ENCODE measurements at places on chromosomes 1 and 21. TPM values are rescaled to one million over a fixed set of nuclear protein-coding genes. Genes with fewer than 3 reads are reported as not detected.
A peak's percentile ranks its signal among the peaks of the same experiment; 100 is the strongest.

DNA sequence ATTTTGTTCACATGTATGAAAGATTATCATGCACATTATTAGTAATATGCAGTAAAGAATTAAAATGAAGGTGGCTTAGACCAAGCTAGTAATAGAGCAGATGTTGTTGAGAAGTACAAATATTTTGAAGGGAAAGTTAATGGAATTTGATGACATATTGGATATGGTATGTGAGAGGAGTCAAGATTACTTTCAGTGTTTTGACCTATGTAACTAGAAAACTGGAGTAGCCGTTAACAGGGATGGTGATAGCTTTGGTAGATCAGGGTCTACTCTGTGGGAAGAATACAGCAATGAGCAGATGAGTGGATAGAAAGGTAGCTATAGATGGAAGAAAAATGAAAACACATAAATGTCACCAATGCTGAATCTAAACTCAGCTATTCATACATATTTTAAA, 163.2 kb upstream of the LRRC7 start:
- no peak for DNase-seq

GRCh38 chr1:177173976-177174375, 3.2 kb downstream of the BRINP2 start:
- DNase-seq = no peak

DNA sequence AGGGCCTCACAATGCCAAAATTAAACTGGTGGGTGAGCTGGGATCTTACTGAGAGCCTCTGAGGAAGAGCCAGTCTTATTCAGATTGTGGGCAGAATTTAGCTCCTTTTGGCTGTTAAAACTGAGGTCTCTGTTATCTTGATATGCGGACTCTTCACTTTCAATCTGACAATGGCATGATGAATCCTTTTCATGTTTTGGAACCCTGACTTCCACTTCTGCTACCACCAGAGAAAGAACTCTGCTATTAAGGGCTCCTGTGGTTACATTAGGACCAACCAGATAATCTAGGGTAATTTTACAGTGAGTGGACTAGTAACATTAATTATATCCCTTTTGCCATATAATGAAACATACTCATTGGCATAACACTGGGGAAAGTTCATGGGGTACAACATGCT, 219.0 kb downstream of the LRRIQ3 start:
- DNase-seq = no peak

GRCh38 chr1:168964478-168964877, 142.0 kb upstream of the ATP1B1 start:
- no peak for DNase-seq

DNA sequence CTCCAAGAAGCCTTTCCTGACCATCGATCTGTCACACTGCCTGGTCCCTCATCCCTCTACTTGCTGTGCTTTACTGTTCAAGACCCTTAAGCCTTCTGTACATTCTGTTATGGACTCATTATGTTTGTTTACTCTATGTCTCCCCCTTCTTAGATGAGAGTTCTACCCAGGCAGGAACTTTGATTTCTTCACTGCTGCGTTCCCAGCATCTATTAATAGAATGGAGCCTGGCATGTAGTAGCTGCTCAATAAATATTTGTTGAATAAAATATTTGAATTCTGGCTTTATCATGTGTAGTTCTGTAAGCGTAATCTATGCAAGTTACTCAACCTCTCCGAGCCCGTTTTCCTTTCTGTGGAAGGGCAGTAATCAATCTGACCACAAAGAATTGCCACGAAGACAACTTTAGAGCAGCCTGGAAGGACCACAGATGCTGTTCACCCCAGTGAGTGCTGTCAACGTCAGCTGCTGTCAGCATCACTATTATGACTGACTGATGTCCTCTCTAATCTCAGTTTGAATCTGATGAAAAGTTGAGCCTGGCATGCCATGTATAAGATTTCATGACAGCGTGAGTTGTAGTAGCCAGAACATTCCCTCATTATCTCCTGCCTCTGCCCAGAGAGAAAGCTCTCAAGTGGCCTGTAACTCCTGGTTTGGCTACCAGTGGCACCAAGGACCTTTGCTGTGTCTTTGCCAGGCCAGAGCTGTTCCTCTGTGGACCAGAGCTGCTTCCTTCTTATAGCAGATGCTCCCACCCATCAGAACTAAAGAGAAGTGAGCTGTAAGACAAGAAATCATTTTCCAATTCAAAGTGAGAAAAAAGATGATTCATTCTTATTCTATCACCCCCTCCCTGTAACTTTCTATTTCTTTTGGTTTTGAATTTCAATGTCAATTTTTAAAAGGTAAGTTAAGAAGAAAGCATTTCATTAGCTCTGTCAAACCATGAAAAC, 94.5 kb downstream of the PRDM2 start:
- no peak for DNase-seq

DNA sequence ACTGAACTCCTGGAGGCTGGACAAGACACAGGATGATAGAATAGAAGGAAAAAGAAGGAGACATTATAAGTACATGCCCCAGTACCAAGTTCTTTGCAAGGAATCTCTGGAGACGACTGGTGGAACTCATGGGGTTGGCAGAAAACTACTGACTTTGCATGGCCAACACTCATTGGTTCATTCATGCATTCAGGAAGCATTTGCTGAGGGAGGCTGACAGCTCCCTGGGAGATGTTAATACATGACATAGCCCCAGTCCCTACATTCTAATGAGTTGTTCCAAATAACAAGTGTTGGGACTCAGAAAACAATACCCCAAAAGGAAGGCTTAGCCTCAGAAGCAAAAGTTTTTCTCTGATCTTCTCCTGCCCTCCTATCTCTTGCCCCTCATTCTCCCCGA, 172.8 kb upstream of the IRF2BP2 start:
- no peak for DNase-seq

GRCh38 chr1:42006836-42007235, 88.1 kb upstream of the HIVEP3 start:
- DNase-seq = no peak

DNA sequence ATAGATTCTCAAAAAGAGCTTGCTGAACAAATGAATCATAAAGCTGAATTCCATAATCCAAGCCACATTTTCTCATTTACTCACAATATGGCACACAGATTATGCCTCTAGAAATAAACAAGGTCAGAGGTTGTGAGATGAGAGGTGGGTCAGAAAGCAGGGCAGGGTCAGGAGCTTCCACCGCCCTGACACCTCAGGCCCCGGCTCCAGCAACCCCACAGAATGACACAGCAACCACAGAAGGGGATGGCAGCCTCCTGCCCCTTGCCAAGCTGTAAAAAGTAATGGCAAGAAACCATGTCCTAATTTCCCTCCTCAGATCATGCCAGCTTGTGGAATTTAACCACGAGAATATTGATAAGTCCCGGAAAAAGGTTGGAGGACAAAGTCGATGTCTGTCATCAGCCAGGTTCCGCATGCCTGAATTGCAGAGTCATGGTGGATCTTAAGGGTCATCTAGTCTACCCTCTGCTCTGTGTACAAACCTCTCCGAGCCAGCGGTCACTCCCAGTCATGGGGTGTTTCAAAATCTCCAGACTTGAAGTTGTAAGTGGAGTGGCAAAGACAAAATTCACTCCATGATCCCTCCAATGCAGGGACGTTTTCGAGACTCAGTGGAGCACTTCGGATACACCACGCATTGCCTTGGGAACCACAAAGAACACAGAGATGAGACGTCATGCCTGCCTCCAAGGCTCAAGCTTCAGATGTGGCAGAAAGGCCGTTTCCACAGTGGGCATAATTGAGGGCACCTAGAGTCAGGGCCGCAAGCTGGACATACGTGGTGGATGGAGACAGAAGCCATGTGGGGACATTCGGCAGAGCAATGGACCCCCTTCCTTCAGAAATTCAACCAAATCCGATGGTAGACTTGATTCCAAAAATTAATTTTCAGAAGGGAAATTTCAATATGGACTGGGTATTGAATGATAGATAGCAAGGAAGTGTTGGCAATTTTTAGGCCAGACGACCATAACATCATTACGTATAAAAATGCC, 254.0 kb downstream of the TOMM20 start:
- no peak for DNase-seq

- no peak for DNase-seq
Measured at GRCh38 chr21:31338908-31339368, 5.1 kb downstream of the TIAM1 start.

- no peak for DNase-seq
Measured at GRCh38 chr1:32876341-32877210, 5.9 kb upstream of the FNDC5 start.

DNA sequence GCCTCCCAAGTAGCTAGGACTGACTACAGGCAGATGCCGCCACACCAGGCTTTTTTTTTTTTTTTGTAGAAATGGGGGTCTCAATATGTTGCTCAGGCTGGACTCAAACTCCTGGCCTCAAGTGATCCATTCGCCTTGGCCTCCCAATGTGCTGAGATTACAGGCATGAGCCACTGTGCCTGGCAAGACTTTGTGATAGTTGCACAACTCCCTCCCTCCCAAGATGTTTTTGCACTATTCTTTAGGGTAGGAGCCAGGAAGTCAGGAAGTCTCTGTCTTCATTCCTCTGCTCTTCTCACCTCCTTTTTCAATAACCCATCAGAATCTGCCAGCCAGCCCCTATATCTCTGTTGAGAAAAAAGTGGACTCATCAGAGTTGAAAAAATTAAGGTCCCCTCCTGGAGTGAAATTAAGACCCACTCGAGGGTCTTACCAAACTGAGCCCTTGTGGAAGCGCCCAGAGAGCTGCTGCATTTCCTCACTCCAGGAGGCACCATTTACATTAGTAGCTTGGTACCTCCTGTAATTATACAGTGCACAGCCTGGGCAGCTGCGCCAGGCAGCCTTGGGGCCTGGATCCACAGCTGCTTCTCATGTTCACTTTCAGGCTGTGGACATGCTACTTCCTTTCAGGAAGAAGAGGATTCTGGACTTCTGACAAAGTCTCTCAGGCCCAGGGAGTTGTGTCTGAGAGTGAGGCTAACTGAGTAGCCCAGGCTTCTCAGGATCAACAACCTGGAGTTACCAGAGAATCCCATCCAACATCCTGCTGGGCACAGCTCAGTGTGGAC, 24.0 kb downstream of the TCEA3 start:
- DNase-seq = no peak

DNA sequence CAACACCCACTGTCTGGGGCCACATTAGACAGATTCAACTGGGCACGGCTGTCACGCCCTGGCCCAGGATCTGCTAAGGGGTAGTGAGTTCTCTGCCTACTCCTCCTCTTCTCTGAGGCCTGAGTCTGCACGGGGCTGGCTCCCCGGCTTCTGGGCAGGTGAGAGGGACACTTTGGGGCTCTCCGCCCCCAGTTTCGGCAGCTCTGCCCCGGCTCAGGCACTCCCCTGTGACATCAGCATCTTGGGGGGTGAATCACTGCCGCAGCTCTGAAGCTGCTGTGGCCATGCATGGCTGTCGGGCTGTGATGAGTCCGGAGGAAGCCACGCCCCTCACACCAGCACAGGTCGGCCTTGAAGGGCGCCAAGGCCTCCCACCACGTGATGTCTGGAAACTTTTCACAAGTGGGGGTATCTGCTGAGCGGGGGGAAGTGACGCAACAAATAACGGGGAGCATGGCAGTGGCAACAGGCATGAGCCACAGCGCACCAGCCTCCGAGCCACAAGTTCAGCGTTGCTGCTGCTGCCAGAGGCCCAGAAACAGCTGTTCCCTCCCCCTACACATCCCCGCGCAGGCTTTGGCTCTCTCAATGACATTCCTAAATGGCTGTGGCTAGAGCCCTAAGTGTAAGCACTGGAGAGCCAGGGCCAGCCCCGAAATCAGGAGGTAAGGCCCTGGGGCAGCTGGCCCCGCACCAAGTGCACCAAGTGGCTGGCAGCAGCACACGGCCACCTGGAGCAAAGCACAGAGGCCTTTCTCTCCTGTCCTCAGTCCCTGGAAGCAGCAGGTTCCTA, 26.3 kb downstream of the ZBTB17 start:
- DNase-seq = peak; percentile 99

- DNase-seq = no peak
Measured at GRCh38 chr1:40477678-40478053, 576 bp downstream of the ZFP69 start.

DNA sequence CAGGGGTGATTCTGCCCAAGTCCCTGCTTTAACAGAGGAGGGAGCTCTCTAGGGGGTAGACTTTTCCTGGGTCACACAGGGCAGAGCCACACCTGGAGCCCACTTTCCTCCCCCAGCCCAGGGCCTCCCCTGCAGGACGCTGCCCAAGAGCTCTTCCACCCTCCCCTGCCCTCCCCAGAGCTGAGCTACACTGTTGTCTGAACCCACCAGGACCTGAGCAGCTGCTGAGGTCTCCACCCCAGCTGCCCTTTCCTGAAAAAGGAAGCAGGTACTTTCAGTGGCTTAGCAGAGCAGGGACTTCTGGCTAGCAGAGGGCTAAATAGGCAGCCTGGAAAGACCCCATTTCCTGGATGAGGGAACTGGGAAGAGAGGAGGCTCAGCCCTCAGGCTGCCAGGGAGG, 169.3 kb upstream of the ETV3 start:
- no peak for DNase-seq

DNA sequence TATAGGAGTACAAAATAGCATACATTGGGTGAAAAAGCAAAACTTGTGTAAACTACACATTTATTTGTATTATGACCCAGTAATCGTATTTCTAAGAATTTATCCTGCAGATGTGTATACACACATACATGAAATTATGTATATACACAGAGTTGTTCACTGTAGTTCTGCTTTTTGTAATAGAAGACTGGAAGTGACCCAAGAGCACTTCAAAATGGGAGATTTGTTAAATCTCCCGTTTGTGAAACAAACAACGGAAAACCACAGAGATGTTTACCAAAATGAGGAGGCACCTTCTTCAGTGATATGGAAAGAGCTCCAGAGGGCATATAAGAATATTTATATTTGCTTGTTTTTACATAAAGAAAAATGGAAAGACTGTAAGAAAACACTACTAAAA, 18.0 kb upstream of the MNDA start:
- DNase-seq = no peak

- no peak for DNase-seq
Measured at GRCh38 chr1:212930986-212931678, 19.2 kb upstream of the VASH2 start.

DNA sequence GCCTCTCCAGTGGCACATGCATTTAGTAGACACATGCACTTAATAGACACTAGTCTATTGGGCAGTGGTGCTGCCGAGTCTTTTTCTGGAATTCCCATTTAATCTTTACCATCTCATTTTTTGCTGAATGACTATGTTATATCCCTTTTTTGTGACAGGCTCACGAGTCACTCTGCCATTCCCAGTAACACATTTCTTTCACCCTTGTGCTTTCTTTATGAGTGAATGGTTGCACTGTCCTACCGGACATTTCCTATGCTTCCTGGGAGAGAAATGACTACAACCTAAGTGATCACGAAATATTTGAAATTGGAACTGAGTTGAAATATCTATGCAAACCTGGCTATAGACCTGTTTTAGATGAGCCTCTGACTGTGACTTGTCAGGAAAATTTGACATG, 70.9 kb downstream of the C4BPA start:
- DNase-seq = no peak

- DNase-seq = no peak
Measured at GRCh38 chr1:235465066-235465465, 39.2 kb downstream of the B3GALNT2 start.

GRCh38 chr1:224922404-224923164, 6.9 kb upstream of the DNAH14 start:
- DNase-seq = no peak

DCDC2B gene
- not detected for polyA plus RNA-seq

KCND3 gene
- 0.63 TPM for polyA plus RNA-seq

VASH2 gene
- polyA plus RNA-seq = 0.04 TPM

SLC44A3 gene
- 8.9 TPM for polyA plus RNA-seq

NHLH1 gene
- polyA plus RNA-seq = 0.13 TPM

Measured in keratinocyte (primary cell).